ENCODE measurements at places on chromosomes 2 and 18. TPM values are rescaled to one million over a fixed set of nuclear protein-coding genes. Genes with fewer than 3 reads are reported as not detected.
A peak's percentile ranks its signal among the peaks of the same experiment; 100 is the strongest.

ST8SIA3 gene
- total RNA-seq, result not detected

MRPL44 gene
- 32.0 TPM for total RNA-seq

ALK gene
- total RNA-seq, result not detected

- DNase-seq, result no peak
Measured at GRCh38 chr2:175624211-175624761, 377.8 kb downstream of the LNPK start.

C2orf42 gene
- total RNA-seq, result 14.5 TPM

GRCh38 chr2:58156780-58157179 is 84.3 kb downstream of the FANCL start:
- peak; percentile 80 for DNase-seq

TMEM150A gene
- 8.6 TPM for total RNA-seq

STPG4 gene
- total RNA-seq, result 0.64 TPM

GALR1 gene
- not detected for total RNA-seq
